H4 (cell line): ENCODE measurements at places on chromosomes 11 and 22. TPM values are rescaled to one million over a fixed set of nuclear protein-coding genes. Genes with fewer than 3 reads are reported as not detected.

The C22orf31 gene
- total RNA-seq, result not detected in 2 replicates

The PTPRJ gene
- total RNA-seq, result 16.5 and 19.9 TPM in 2 replicates

The TBX1 gene
- not detected in 2 replicates for total RNA-seq

The IRAG1 gene
- 0.27 and 0.66 TPM in 2 replicates for total RNA-seq

The SNX32 gene
- not detected in 2 replicates for total RNA-seq

The NLRP10 gene
- total RNA-seq, result not detected in 2 replicates

The RHOG gene
- 37.4 and 62.5 TPM in 2 replicates for total RNA-seq

The ALDH3B2 gene
- not detected in 2 replicates for total RNA-seq

The PNPLA3 gene
- 5.2 and 7.8 TPM in 2 replicates for total RNA-seq

The PLA2G3 gene
- total RNA-seq, result not detected in 2 replicates

The CRACR2B gene
- total RNA-seq, result not detected in 2 replicates

The TOMM22 gene
- 90.7 and 97.3 TPM in 2 replicates for total RNA-seq

The OR52H1 gene
- total RNA-seq, result not detected in 2 replicates

The CHRNA10 gene
- total RNA-seq, result 0.18 and 0.91 TPM in 2 replicates

The NUCB2 gene
- 66.8 and 83.7 TPM in 2 replicates for total RNA-seq

The ATL3 gene
- 48.5 and 58.5 TPM in 2 replicates for total RNA-seq

The OR51B4 gene
- 1.1 and 6.9 TPM in 2 replicates for total RNA-seq

The CFAP68 gene
- total RNA-seq, result 22.7 and 28.2 TPM in 2 replicates

The SLC25A45 gene
- 0.10 and 0.91 TPM in 2 replicates for total RNA-seq

The XKR3 gene
- 0.06 TPM in 1 of 2 replicates, not detected in the other for total RNA-seq

The OR52I2 gene
- not detected in 2 replicates for total RNA-seq

The KIF18A gene
- total RNA-seq, result 28.8 and 34.1 TPM in 2 replicates

The SPCS2 gene
- 24.5 and 47.7 TPM in 2 replicates for total RNA-seq

The FUT4 gene
- total RNA-seq, result not detected in 2 replicates

The RBMXL2 gene
- total RNA-seq, result not detected in 2 replicates

The APOL4 gene
- total RNA-seq, result 2.7 and 3.6 TPM in 2 replicates

The APIP gene
- 124 and 131 TPM in 2 replicates for total RNA-seq

The TUB gene
- 7.5 and 7.8 TPM in 2 replicates for total RNA-seq

The TTC36 gene
- total RNA-seq, result 0.19 TPM in 1 of 2 replicates, not detected in the other

The NXPE4 gene
- not detected in 2 replicates for total RNA-seq

The PGA5 gene
- not detected in 2 replicates for total RNA-seq

The OR8D1 gene
- total RNA-seq, result not detected in 2 replicates

The BCO2 gene
- total RNA-seq, result 1.2 TPM in 1 of 2 replicates, not detected in the other

The MS4A5 gene
- total RNA-seq, result not detected in 2 replicates

The RAB1B gene
- total RNA-seq, result 98.6 and 111 TPM in 2 replicates

The PANX3 gene
- total RNA-seq, result not detected in 2 replicates

The ADORA2A gene
- 1.0 TPM in 1 of 2 replicates, not detected in the other for total RNA-seq

The MMP27 gene
- total RNA-seq, result not detected in 2 replicates

The LAYN gene
- total RNA-seq, result 28.8 and 34.3 TPM in 2 replicates

The ENDOD1 gene
- total RNA-seq, result 3.6 and 4.0 TPM in 2 replicates

The WNT11 gene
- total RNA-seq, result 0.76 TPM in 1 of 2 replicates, not detected in the other

The PKNOX2 gene
- total RNA-seq, result 0.04 and 0.10 TPM in 2 replicates

The HEPACAM gene
- total RNA-seq, result not detected in 2 replicates

The PCNX3 gene
- 11.7 TPM in 2 replicates for total RNA-seq

The FBLN1 gene
- total RNA-seq, result 0.37 and 1.0 TPM in 2 replicates

The UBQLN3 gene
- not detected in 2 replicates for total RNA-seq

The SLC22A25 gene
- total RNA-seq, result not detected in 2 replicates

The A4GALT gene
- total RNA-seq, result 0.48 and 2.2 TPM in 2 replicates

The OR5B21 gene
- total RNA-seq, result not detected in 2 replicates

The BDNF gene
- 10.6 and 16.1 TPM in 2 replicates for total RNA-seq

The B4GAT1 gene
- 24.5 and 25.2 TPM in 2 replicates for total RNA-seq

The SCO2 gene
- 1.3 and 11.9 TPM in 2 replicates for total RNA-seq

The NXPE2 gene
- total RNA-seq, result not detected in 2 replicates

The TMEM86A gene
- 3.5 and 3.8 TPM in 2 replicates for total RNA-seq

The CCDC116 gene
- total RNA-seq, result 0.10 TPM in 1 of 2 replicates, not detected in the other

The FSHB gene
- not detected in 2 replicates for total RNA-seq

The IFITM1 gene
- 179 TPM in 2 replicates for total RNA-seq

The CHST1 gene
- total RNA-seq, result 0.95 and 2.0 TPM in 2 replicates
